ENCODE measurements at places on chromosomes 5 and 9.

GRCh38 chr9:6564360-6564759, 81.2 kb downstream of the GLDC start:
- DNase-seq = no peak

GRCh38 chr9:129406278-129407225, 214.3 kb downstream of the C9orf50 start:
- no peak for DNase-seq

GRCh38 chr5:126515337-126515736, 79.7 kb downstream of the ALDH7A1 start:
- no peak for DNase-seq

GRCh38 chr5:177509991-177510566, 453 bp upstream of the DOK3 start:
- no peak for DNase-seq
